ENCODE measurements at places on chromosomes 7 and 10.
A peak's percentile ranks its signal among the peaks of the same experiment; 100 is the strongest.

- DNase-seq = no peak
Observed at GRCh38 chr10:30868611-30869010, 163.1 kb downstream of the ZNF438 start.

DNA sequence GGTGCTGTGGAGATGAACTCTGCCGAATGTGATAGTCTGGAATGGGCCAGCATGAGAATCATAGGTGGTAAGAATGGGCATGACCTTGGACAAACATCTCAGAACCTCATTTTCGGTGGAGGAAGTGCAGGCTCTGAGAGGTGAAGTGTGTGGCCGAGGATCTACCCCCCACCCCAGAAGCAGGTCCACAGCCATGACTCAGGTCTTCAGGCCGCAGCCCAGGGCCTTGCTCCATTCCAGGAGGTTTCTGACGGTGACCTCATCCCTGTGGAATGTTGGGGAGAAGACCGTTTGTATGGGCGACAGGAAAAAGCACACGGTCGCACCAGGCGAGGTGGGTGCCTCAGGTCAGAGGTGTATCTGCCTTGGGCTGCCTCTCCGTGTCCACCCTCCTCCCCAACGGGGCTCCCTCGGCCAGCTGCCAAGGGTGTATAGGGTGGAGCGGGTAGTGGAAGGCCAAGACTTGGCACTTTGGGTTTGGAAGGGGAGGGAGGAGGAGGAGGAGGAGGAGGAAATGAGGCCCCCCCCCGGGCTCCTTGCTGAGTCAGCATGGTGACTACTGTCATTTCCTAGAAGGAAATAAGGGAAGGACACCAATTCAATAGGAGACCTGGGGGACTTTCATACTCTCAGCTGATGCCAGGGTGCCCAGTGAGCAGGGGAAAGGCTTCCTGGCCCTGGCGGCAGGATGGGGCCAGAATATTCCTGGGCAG, 168.0 kb upstream of the RHEB start:
- DNase-seq = peak; percentile 98

DNA sequence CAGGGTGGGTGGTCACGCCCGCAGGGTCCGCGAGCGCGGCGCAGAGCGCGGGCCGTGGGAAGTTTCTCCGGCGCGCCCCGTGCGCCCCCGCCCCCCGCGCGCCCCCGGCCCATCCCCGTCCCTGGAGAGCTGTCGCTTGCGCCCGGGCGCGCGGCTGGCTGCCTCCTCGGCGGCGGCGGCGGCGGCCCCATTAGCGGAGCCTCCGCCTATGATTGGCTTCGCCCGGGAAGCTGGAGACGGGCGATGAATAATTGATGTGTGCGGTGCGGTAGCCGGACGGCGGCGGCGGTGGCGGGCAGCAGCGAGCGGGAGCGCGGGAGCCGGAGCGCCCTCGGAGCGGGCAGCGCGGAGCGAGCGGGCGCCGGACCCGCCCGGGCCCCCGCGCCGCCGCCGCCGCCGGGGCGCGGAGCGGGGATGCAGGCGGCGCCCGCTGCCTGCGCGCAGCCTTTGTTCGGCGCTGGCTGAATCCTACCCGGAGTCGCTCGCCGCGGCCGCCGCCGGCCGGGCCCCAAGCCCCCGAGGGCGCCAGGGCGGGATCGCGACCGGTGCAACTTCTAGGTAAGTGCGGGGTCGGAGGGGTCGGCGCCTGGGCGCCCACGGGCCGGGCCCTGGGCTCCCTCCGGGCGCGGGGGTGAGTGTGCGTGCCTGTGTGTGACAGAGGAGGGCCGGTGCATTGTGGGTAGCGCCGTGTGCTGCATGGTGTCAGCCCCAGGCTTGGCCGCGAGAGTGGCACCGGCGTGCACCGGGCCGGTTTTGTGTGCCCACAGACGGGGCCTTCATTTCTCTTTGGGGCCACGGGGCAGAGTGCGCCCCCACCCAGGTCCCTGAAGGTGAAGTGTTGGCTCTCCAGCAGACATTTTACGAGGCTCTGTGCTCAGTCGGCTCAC, 103.8 kb upstream of the PPIF start:
- peak; percentile 63 for DNase-seq

GRCh38 chr10:131979821-131980270, 1.9 kb downstream of the BNIP3 start:
- no peak for DNase-seq

DNA sequence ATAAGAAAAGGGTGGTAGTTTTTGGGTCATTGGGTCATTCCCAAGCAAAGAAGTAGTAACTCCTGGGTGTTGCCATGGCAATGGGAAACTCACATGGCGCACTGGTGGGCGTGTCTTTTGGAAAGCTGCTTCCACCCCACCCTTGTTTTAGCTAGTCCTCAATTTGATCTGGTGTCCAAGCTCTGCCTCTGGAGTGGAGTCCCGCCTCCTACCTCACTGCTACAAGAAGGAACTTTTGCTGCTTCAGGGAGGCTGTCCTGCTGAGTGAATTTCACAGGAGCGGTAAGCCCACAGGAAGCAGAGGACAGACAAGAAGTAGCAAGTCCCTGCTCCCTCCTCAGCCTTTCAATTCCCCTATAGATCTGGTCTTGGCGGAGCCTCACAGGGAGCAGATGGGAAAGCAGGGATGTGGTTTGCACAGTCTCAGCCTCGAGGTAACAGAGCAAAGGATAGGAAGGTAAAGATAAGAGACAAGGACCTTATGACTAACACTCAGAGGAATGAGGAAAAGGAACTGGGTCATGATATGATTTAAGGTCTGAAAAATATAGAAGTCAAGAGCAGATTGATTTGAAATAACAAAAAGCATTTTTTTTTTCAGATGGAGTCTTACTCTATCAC, 700.3 kb downstream of the TNS3 start:
- DNase-seq = peak; percentile 63

GRCh38 chr7:127066974-127067373, 185.8 kb downstream of the GRM8 start:
- DNase-seq = no peak

GRCh38 chr10:21314906-21315644, 210.4 kb downstream of the SKIDA1 start:
- DNase-seq = peak; percentile 68

DNA sequence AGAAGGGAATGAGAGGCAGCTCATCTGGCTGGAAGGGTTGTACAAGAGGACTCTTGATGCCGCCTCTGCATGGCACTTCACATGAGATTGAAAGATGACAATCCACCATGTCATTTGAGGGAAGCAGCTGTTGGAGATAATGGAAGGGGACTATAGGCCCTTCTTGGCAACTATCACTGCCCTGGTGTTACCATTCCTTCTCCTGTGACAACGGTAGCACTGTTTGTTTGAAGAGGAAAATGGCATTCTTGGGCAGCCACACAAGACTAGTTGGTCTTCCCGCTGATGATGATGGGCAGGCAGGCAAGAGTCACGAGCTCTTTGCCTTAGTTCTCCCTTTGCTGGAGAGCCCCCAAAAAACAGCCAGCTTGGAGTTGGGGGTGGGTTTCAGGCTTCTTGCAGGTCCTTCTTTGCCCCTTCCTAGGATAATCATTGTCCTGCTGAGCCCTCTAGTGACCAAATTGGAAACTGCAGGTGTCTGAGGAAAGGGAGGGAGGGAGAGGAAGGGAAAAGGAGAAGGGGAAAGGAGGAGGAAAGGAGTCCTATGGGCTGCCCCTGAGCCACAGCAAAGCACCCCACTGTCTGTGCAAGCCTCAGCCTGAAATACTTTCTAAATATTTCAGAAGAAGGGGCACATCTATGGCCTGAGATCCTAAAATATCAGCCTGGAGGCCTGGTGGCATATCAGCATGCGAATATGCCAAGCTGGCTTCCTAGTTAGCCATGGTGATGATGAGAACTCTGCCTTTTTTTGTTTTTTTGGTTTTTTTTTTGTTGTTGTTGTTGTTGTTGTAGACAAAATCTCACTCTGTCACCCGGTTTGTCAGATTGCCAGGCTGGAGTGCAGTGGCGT, 165.6 kb upstream of the KMT2E start:
- peak; percentile 12 for DNase-seq

DNA sequence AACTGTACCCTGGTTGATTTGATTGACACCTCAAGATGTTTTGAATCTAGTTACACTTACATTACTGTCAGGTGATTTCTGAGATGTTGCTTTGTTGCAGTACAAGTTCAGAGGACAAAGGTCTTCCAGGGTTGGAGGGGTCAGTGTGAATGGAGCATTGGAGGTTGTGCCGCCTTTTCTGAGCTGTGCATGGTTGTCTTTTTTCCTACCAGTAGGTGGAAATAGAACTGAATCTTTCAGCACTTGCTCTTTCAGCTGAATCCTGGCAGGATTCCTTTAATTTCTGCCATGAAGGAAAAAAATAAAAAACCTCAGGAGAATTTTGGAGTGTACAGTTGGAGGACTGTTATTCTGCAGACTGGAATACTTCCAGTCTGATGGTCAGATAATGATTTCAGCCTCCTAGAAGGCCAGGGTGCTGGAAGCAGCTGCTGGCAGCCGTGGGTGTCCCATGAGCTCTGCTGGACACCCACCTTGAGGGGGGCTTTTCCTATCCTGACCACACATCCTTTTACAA, 82.7 kb downstream of the PLCE1 start:
- no peak for DNase-seq

DNA sequence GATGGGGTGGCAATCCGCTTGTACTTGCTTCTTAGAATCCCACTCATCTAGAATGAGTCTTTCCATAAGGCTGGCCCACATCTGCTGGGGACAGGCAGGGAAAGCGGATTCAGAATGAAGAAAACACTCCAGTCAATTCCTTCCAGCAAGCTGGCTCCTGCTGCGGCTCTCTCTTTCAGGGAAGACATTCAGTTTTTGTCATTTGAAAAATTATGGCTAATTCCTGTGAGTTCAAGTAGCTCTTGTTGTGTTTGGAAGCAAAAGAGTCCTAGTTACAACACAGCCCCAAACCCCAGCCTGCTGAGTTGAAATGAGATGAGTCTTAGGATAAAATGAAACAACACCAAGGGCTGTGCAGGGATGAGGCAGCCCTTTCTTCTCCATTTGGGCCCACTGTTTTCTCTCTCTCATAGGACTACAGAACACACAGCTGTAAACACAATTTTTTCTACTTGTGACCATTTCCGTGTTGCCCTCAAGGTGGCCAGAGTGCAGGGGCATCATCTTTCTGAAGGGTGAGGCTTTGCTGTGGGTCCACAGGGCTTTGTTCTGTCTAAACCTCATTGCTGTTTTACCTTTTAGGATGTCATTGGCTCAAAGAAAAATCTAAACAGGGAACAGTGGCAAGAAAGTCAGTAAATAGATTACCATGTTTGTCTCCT, 90.8 kb upstream of the EEPD1 start:
- no peak for DNase-seq

DNA sequence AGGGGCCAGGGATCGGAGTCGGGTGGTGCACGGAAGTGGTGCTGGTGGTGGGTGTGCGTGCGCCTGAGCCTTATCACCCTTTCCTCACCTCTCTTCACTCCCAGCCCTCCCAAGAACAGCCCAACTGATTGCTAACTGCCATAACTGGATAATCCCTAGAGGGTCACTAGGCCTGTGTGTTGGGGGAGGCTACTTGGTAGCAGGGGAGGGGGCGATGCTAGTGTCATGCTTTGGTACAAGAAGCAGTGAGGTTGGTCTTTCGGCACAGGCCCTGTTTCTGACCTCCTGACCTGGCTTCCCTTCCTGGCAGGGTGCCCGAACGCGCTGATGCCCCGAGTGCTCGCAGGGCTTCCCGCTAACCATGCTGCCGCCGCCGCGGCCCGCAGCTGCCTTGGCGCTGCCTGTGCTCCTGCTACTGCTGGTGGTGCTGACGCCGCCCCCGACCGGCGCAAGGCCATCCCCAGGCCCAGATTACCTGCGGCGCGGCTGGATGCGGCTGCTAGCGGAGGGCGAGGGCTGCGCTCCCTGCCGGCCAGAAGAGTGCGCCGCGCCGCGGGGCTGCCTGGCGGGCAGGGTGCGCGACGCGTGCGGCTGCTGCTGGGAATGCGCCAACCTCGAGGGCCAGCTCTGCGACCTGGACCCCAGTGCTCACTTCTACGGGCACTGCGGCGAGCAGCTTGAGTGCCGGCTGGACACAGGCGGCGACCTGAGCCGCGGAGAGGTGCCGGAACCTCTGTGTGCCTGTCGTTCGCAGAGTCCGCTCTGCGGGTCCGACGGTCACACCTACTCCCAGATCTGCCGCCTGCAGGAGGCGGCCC, 652 bp downstream of the KAZALD1 start:
- peak; percentile 91 for DNase-seq

- peak; percentile 58 for DNase-seq
Observed at GRCh38 chr7:66110856-66111255, 3.8 kb upstream of the CRCP start.

DNA sequence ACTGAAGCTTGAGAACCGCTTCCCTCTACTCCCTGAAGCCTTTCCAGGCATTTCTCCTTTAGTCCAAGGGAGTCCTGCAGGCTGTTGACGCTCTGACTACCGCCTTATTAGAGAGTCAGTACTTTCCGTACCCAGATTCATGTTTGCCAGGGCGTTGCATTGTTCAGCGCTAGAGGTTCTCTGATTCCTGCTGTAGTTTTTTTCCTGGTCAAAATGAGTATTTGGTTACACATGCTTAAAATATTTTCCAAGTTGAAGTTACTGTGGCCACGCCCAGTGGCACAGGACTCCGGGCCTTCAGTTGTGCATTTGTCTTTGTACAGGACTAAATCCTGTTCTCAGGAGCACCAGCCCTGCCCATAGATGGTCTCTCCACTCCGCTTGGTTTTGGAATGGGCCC, 7.9 kb downstream of the MTURN start:
- peak; percentile 65 for DNase-seq

DNA sequence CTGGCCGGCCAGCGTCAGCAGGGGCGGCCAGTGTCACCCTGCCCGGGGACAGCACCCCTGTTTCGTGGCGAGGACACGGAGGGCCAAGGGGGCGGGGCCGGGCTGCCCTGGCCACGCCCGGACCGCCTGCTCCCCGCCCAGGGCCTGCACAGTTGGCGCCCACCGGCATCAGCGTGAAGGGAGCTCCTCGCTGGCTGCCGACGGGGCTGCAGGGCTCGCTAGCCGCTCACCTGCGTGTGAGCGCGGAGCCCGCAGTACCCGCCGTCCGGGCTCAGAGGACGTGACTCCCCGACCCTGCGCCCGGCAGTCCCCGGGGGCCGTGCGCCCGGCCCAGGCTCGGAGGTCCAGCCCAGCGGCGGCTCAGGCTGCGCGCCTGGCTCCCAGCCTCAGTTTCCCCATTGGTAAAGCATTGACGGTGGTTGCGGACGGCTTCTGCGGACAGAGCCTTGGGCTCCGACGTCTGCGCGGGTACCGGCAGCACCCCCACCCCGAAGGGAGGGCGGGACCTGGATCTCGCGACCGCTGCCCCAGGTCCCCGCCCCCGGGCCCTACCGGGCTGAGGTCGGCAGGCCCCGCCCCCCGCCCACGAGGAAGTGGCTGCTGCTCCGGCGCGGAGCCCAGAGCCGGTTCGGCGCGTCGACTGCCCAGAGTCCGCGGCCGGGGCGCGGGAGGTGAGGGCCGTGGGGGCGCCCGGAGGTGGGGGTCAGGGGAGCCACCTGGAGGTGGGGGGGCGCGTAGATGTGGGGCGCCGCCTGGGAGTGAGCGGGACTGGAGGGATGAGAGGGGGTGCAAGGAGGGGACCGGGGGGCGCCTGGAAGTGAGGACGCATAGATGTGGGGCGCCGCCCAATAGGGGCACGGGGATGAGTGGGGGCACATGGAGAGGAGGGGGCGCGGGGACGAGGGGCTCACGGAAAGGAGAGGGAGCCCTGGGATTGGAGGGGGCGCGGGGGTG, at the start of gene ARPC1B:
Gene ARPC1B, plus strand, starts transcription at position 620 of the 954 bp plus-strand sequence. CDS start 10,985 bp downstream, outside the sequence.
- peak; percentile 83 for DNase-seq
